ENCODE measurements at places on chromosomes 3 and 15.

DNA sequence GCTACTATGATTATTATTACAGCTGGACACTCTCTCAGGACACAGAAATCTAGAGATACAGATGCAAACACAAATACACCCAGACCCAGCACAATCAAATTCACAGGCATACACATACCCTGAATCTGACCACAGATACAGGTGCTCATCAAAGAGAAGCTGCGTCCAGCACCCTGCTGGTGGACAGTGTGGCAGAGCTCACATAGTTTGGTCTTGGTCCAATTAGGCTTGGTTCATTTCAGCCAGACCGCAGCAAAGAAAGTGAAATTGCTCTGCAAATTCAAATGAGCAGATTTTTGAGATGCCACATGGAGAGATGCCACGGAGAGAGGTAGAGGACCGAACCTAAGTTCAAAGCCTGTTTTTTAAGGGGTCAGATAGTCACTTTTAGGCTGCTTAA lies 55.6 kb downstream of the ANAPC13 start:
- DNase-seq: no peak

- DNase-seq: peak; percentile 12
Observed at GRCh38 chr3:170037463-170038433, at the start of gene GPR160. Gene GPR160 (plus strand): TSS chr3:170037995. CDS start chr3:170083973, 45,978 bp downstream.

DNA sequence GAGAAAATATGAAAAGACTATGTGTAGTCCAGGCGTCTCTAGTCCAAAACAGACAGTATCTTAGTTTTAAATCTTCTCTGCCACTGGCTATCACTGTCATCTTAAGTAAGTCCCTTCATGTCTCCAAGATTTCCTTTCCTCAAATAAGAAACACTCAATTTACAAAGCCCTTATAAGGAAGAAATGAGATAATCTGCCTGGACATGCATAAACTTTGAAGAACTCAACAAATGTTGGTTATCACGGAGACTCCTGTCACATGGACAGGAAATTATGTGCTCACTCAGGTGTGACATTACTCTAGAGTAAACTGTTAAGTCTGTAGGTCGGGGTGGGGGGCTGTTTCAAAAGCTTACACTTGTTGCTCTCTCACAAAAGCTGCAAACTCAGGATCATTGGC lies 91.9 kb downstream of the IMPG2 start:
- no peak for DNase-seq

GRCh38 chr3:24048843-24049242 lies 103.8 kb downstream of the NR1D2 start:
- no peak for DNase-seq

DNA sequence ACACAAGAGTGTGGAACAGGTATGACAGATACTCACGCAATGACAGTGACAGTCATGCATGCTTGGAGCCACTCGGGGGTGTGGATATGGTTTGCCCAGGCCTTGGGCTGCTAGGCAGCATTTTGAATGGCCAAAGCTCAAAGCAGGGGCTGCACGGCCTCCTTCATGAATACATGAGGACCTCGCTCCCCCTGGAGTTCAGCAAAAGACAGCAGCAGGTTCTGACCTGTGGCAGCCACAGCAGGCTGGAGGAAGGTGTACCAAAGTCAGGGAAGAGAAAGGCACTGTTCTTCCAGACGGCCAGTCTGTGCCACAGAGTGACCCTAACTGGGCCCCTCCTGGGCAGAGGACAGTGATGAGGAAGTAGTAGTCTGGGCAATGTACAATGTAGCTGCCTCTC lies 88.2 kb upstream of the C2CD4B start:
- DNase-seq: no peak

GRCh38 chr3:34109846-34110245 lies 311.4 kb downstream of the PDCD6IP start:
- no peak for DNase-seq

- DNase-seq: no peak
Observed at GRCh38 chr3:131530843-131531242, 28.1 kb upstream of the MRPL3 start.

DNA sequence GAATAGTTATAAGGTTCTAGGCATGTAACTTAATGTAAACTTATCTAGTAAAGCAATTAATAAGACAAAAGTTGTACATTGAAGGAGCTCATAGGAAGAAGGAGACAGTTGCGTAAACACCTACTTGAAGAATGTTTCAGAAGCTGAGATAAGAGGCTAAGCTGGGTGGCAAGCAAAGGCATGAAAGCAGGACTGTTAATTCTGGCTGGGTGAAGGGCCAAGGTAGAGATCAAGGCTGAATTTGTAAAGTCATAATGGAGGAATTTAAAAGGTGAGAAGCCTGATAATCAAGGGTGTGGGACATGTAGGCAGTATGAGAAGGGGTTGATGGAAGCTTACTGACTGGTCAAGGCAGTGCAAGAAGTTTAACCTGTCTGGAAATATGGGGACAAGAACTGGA lies 80.4 kb upstream of the TGFBR2 start:
- no peak for DNase-seq

- no peak for DNase-seq
Observed at GRCh38 chr3:170171563-170171962, 10.0 kb downstream of the PHC3 start.

GRCh38 chr15:48939648-48940047 lies 24.1 kb downstream of the SHC4 start:
- no peak for DNase-seq

- DNase-seq: no peak
Observed at GRCh38 chr3:44434834-44435510, 42.5 kb downstream of the ZNF445 start.

DNA sequence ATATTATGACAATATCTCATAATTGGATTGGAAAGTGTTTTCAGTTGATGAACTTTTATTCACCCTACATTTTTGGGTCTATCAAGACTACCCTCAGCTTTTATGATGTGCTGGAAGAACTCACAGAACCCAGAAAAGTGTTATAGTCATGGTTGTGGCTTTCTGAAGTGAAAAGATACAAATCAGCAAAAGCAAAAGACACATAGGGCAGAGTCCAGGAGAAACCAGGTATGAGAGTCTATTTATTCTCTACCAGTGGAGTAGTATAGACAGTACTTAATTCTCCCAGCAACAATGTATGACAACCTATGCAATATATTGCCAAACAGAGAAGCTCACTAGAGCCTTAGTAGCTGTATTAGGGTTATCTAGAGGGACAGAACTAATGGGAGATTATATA lies 280.4 kb upstream of the TTC14 start:
- no peak for DNase-seq

DNA sequence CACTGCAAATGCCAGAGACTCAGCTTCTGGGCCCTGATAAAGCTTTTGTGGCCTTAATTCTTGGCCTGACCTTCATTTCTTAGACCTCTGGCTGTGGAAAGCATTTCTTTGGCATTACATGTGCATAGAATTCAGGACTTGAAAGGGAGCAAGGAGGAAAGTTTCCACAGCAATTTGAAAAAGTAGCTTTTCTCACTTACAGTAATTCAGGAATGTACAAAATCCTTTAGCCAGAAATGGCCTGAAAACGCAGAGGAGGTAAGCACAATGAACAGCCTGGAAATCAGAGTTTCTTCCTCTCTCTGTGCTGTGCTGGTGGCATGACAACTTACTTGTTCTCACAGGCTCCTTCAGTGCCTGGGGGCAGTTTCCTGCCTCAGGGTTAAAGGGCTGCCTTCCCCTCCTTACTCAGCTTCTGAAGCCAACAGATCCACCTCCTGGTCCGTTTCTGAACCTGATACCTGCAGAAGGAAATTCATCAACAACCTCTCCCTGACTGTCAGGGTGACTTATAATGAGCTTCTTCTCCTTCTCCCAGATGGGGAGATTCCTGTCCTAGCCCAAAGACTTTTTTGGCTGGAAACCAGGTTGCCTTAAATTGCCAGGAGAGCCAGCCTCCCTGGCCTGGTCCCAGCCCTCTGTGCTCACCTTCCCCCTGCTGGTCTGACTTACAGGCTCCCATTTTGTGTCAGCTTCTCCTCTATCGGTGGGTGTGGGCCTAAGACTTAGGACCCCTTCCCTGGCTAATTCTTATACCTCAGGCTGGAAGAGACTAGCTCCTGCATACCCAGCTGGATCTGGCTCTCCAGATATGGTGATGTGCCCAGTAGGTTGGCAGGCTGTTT lies 102.3 kb downstream of the MYRIP start:
- no peak for DNase-seq

GRCh38 chr15:50144341-50145120 lies 25.5 kb upstream of the ATP8B4 start:
- no peak for DNase-seq

- no peak for DNase-seq
Observed at GRCh38 chr3:64443546-64444381, 218.5 kb upstream of the PRICKLE2 start.

DNA sequence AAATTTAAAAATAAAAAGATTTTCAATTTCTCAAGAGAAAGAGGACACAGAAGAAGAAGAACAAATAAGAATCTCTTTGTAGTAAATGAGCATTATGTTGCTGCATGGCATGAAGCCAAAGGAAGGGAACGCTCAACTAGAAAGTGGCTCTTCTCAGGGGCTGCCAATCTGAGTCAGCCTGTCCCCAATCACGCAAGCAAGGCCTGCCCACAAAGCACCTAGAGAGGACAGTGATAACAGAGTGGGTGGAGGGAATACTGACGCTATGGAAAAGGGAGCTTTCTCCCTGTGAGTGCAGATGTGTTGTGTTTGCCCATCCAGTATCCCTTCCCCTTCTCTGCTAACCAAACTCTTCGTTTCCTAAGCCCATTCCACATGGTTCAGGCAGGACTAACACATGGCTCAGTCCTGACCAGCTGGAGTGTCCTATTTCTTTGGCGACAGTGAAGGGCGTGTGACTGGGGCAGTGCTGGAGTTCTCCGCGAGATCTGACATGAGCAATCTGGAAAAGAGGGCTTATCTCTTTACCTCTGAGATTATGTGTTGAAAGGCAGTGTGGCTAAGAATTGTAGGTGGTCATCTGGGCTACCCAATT lies 14.2 kb downstream of the FBN1 start:
- no peak for DNase-seq

DNA sequence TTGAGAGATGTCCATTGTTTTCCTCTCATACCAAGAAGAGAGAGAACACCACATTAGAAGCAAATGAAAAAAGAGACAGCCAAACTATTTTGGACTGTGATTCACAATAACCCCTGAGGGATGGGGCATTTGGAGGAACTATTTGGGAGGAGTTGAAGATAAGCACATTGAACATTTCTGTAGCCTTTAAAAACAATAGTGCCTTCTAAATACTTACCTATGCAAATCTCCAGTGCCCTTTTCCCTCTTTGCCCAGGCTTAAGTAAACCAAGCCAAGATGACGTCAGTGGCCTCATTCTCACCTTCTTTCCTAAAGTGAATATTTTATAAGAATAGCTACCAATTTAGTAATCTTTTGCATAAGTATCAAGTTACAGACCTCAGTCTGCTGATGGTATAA lies 89.7 kb upstream of the COL8A1 start:
- DNase-seq: no peak

DNA sequence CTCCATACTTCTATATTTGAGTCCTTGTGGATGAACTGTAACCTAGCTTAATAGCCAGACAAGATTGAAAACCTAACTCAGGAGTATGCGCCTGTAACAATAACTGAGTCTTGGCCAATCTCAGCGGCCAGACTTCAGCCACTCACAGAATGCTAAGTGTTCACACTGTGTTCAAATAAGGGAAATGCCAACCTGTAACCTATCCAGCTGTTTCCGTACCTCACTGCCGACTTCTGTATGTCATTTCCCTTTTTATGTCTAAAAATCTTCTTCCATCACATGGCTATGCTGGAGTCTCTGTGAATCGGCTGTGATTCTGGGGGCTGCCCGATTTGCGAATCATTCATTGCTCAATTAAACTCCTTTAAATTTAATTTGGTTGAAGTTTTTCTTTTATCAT lies 169.2 kb downstream of the NFKBIZ start:
- DNase-seq: peak; percentile 89
